ENCODE measurements at places on chromosomes 12 and 14.
A peak's percentile ranks its signal among the peaks of the same experiment; 100 is the strongest.

- DNase-seq, result no peak
Measured at GRCh38 chr14:91957876-91958313, 10.4 kb upstream of the FBLN5 start.

GRCh38 chr12:1553536-1553935 lies 40.8 kb downstream of the FBXL14 start:
- no peak for DNase-seq

DNA sequence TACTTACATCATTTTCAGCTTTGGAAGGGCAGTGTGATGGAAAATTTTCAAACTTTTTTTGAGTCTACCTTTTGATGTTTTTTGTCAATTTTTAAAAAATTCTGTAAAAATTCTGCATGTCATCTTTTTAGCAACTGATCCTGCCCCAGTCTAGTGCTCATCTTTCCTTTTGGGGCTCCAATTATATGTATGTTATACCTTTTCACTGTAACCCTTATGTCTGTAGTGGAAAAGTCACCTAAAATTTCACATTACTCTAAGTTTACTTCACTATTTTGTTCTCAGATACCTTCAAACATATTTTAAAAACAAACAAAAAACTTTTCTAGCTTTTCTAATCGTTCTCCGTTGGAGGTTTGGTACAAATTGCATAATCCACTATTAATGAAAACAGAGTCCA lies 32.5 kb upstream of the MYRFL start:
- no peak for DNase-seq

DNA sequence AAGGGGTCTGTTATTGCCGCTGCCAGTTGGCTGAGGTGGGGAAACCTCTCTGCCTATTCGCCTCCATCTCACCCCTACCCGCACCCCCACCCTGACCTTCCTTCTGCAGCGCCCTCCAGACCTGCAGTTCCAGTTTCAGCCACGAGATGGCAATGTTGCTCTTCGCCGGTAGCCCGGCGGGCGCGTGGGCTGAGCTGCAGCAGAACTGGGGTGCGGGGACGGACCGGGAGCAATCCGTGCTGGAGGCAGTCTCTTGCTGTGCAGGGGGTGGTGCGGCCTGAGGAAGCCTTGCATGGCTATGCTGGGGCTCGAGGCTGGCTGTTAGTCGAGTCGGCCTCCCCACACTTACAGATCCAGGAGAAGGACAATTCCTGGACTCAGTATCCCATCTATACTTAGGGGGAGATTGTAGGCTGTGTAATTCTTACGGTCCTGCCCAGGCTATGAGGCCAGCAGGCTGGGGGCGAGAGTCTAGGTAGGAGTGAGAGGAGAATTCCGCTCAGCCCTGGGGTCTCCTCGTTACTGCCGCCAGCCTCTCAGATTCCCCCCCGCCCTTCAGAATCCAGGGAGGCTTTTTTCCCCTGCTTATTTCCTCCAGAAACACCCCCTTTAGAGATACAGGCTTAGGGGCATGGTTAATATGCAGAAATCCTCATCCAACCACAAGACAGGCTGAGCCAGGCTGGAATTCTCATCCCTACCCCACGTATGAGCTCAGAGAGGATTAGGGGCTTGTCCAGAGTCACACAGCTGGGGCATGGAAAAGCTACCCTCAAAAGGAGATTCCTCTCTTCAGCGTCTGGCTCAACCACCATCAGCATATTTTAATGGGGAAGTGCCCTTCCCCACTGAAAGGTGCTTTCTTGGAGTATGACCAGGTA lies 118.2 kb downstream of the AACS start:
- peak; percentile 97 for DNase-seq

- DNase-seq, result peak; percentile 58
Measured at GRCh38 chr12:55996201-55996714, 818 bp upstream of the SUOX start.

- no peak for DNase-seq
Measured at GRCh38 chr12:31288381-31288780, 37.6 kb downstream of the SINHCAF start.

All from GM19239 (cell line).